Aorta (tissue), 5 donors: ENCODE measurements at places on chromosomes 12 and 14. TPM values are rescaled to one million over a fixed set of nuclear protein-coding genes. Genes with fewer than 3 reads are reported as not detected.

RERG gene
- total RNA-seq: 77.3 TPM

EFS gene
- total RNA-seq: 24.5 TPM

COX8C gene
- not detected for total RNA-seq

DNA sequence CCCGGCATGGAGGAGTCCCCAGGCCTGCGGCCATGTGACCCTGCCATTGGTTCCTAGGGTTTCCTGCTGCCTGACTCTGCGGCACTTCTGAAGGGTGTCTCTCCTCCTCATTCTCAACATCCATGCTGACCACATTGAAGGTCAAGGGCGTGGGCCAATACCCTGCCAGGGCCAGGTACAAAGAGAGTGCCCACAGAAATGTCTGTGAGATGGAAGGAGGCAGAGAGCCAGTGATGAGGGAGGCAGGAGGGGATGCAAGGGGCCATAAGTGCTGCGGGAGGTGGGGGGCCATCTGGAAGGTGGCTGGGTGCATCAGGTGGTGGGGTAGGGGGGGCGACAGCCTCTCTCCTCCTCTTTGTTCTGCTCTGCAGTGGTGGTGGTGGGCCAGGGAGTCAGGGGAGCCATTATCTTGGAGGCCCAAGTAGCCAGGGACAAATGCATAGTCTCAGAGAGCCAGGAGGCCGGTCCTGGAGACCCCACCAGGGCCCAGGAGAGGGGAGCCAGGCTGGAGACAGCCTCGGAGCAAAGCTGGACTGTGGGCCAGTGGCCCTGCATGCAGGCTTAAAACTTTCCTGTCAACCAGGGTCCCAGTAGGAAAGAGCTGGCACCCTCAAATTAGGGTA, 13.0 kb upstream of the CDC42BPB start:
- H3K27ac ChIP-seq: no peak overlapping the region
- no peak overlapping the region for H3K4me3 ChIP-seq
- no peaks in the 10 kb centered on the region for H3K36me3 ChIP-seq
- H3K27me3 ChIP-seq: no peaks in the 10 kb centered on the region

GRCh38 chr14:69675877-69676416, 64.6 kb downstream of the SUSD6 start:
- H3K4me1 ChIP-seq: peaks cover 19% of the 10 kb centered on the region
- H3K36me3 ChIP-seq: no peaks in the 10 kb centered on the region
- H3K27ac ChIP-seq: no peak overlapping the region

DNA sequence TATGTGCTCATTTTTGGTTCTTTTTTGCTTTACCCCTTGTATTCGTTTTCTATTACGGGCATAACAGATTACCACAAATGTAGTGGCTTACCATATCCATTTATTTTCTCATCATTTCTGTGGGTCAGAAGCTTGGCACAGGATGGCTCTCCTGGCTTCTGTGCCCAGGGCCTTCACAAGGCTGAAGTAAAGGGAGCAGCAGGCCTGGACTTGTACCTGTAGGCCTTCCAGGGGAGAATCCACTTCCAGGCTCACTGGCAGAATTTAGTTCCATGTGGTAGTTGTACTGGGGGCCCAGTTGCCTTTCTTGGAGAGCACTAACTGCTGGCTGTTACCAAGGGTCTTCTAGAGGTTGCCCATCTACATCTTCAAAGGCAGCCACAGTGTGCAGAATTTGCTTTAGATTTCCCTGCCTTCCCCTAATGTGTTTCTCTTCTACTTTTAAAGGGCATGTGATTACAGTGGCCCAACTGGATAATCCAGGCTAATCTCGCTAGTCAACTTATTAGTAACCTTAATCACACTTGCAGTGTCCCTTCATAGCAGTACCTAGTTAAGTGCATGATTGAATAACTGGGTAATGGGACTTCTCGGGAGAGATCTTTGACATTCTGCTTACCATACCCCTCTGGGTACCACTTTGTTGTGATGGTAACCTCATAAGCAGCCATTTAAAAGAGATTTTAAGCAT, 67.0 kb downstream of the CRADD start:
- H3K27me3 ChIP-seq: no peaks in the 10 kb centered on the region
- H3K36me3 ChIP-seq: no peaks in the 10 kb centered on the region
- no peak overlapping the region for H3K4me3 ChIP-seq
- DNase-seq: no peak
- H3K4me1 ChIP-seq: no peaks in the 10 kb centered on the region
